Ovary (tissue), 10 donors: ENCODE measurements at places on chromosomes 7 and 10. TPM values are rescaled to one million over a fixed set of nuclear protein-coding genes. Genes with fewer than 3 reads are reported as not detected.
A peak's percentile ranks its signal among the peaks of the same experiment; 100 is the strongest.

- no peak overlapping the region for H3K4me3 ChIP-seq
- H3K27ac ChIP-seq, result no peak overlapping the region
- H3K27me3 ChIP-seq, result no peaks in the 10 kb centered on the region
- no peak for DNase-seq
- H3K4me1 ChIP-seq, result no peaks in the 10 kb centered on the region
- no peaks in the 10 kb centered on the region for H3K36me3 ChIP-seq
These were observed 61.4 kb upstream of the ADRB1 start for GRCh38 chr10:113982296-113982695.

DNA sequence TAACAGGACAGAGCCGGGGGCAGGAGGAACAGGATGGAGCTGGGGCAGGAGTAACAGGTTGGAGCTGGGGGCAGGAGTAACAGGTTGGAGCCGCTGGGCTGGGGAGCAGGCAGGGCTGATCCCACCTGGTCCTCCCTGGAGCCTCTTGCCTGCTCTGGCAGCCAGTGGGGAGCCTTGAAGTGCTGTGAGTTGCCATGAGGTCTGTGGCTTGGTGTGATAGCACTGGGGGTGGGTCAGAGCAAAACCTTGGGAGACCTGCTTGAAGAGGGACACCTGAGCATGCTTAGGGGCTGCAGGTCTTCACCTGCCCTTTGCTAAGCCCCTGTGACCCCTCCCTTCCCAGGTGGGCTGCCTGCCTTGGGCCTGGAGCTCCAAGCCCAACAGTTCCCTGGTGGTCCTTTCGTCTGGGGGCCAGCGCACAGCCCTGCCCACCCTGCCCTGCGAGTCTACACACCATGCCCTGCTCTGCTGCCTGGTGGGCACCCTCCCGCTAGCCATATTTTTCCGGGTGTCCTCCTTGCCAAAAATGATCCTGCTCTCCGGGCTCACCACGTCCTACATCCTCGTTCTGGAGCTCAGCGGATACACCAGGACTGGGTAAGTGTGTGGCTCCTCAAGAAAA lies 111.6 kb downstream of the ADCY1 start:
- no peak for DNase-seq
- no peaks in the 10 kb centered on the region for H3K36me3 ChIP-seq
- no peaks in the 10 kb centered on the region for H3K4me1 ChIP-seq
- no peak overlapping the region for H3K27ac ChIP-seq

DNA sequence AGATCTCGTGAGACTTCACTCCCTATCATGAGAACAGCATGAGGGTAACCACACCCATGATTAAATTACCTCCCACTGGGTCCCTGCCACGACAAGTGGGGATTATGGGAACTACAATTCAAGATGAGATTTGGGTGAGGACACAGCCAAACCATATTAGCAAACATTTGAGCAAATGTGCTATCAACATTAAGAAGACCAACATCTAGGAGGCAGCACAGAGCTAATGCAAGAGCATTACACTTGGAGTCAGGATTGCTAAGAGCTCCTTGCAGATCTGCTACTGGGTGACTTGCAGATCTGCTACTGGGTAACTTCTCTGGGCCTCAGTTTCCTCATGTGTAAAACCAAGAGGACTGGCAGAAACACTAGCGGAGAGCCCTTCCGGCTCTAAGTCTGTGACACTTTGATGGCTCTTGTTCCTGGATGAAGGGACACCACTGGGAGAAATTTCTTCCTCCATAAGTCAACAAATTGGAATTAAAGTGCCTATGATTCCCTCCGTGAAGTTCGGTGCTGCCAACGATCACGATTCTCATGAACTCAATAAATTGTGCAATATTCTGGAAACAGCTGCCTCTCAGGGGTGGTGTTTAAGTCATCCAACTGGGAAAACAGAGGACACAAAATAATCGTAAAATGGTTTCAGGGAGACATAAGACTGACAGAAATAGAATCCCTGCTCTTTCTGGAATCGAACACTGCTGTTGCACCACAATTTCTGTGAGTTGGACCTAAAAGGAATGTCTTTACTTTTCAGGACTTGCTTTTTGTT lies 115.8 kb upstream of the ITGB1 start:
- H3K4me3 ChIP-seq, result no peak overlapping the region
- H3K27me3 ChIP-seq, result no peaks in the 10 kb centered on the region
- no peaks in the 10 kb centered on the region for H3K36me3 ChIP-seq
- no peak for DNase-seq

DNA sequence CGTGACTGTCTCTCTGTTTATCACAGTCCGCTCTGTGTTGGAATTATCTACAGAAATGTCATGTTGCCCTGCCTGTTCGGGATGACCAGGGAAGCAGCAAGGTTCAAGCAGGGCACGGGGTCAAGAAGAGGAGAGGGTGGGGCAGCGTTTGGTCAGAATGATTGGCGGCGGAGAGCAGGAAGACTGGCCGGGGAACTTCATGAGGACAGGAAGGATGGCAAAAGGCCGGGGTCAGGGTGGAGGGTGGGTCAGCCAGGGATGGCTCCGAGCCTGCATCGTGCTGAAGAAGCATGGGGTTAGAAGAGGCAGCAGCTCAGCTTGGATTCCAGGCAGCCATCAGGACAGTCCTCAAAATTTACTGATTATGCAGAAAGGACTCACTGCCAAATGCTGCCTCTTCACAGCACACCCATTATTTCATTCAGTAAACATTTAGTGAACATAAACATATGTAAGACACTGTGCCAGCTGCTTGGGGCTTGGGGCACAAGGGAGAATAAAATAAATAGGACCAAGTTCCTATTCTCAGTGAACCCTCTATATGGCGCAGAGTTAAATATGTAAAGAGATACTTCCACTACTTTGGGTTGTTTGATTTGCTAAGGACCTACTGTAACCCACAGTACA lies 42.8 kb downstream of the WNT2 start:
- no peaks in the 10 kb centered on the region for H3K36me3 ChIP-seq
- no peaks in the 10 kb centered on the region for H3K27me3 ChIP-seq
- no peak for DNase-seq
- H3K4me1 ChIP-seq, result no peaks in the 10 kb centered on the region
- no peak overlapping the region for H3K4me3 ChIP-seq

DNA sequence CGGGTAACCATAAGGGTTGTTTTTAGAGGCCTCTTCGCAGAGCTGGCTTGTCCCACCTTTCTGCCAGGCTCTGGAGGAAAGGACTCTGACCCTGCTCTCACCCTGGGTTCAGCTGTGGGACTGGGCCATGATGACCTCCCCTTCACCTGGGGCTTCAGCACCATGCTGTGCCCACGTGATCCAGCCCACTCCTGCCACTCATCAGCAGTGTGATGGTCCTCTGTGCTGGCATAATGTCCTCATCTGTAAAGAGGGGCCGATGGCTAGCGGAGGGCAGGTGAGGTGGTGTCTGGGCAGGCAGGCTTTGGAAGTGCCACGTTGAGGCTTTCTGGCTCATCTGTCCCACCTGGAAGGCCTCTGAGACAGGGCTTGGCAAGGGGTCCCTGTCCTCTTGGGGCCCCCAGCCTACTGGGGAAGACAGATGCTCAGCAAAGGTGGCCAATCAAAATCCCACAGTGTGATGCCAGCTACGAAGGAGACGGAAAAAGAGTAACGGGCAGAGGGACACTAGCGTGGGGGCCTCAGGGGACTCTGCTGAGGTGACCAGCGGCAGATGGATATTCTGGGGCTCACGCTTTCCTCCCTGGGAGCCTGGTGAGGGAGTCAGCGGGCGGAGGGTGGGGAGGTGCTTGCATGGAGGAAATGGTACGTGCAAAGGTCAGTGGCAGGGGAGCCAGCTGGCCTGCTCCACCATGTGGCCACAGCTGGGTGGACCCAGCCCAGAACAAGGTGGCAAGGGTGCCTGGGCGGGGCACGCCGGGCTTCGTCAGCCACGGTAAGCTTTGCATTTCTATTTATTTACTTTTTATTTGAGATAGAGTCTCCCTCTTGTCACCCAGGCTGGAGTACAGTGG lies 5.4 kb downstream of the LRWD1 start:
- DNase-seq, result peak; percentile 8
- peaks cover 7% of the 10 kb centered on the region for H3K4me1 ChIP-seq
- no peaks in the 10 kb centered on the region for H3K36me3 ChIP-seq
- H3K27ac ChIP-seq, result no peak overlapping the region
- no peak overlapping the region for H3K4me3 ChIP-seq
- no peaks in the 10 kb centered on the region for H3K27me3 ChIP-seq

DNA sequence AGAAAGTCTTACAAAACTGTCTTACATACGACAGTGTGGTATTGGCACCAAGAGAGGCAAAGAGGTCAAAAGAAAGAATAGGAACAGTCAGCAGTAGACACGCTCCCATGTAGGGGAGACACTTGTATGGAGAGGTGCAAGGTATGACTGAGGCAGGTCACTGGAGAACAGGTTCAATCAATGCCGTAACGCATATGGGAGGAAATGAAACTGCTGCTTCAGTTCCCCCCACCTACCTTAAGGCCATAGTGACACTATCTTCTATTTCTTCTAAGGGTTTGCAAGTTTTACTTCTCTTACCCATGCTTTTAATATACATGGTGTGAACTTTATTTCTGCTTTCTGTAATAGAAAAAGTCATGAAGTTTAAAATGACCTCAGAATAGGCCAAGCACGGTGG lies 5.5 kb upstream of the PITRM1 start:
- no peak overlapping the region for H3K27ac ChIP-seq
- no peaks in the 10 kb centered on the region for H3K27me3 ChIP-seq
- DNase-seq, result no peak
- no peak overlapping the region for H3K4me3 ChIP-seq

DNA sequence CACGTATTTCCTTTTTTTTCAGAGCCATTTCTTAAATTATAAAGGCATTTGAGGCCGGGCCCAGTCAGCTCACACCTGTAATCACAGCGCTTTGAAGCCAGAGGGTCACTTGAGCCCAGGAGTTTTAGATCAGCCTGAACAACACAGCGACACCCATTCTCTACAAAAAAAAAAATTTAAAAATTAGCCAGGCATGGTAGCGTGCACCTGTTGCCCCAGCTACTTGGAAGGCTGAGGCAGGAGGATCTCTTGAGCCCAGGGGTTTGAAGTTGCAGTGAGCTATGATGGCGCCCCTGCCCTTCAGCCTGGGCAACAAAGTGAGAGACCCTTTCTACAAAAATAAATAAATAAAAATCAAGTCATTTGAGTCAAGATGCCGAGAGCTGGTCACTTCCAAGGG lies 3.0 kb downstream of the TMEM130 start:
- no peaks in the 10 kb centered on the region for H3K27me3 ChIP-seq
- no peaks in the 10 kb centered on the region for H3K36me3 ChIP-seq
- H3K4me3 ChIP-seq, result no peak overlapping the region
- no peaks in the 10 kb centered on the region for H3K4me1 ChIP-seq
- H3K27ac ChIP-seq, result no peak overlapping the region

DNA sequence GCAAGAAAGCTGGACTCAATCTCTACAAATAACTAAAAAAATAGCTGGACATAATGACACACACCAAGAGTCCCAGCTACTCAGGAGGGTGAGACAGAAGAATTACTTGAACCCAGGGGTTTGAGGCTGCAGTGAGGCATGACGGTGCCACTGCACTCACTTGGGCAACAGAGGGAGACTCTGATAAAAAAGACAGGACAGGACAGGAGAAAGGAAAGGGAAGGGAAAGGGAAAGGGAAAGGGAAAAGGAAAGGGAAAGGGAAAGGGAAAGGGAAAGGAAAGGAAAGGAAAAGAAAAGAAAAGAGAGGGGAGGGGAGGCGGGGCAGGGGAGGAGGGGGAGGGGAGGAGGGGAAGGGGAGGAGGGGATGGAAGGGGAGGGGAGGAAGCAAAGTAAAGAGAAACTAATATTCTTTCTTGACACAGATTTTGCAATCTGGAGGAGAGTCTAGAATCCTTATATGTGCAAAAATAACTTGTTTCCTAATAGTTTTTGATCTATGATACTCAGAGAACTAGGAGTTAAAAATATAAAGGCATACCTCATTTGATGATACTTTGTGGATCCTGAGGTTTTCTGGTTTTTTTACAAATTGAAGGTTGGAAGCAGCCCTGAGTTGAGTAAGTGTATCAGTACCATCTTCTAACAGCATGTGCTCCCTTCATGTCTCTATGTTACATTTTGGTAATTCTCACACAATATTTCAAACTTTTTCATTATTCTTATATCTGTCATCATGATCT lies 8.0 kb downstream of the SAR1A start:
- H3K4me1 ChIP-seq, result peaks cover 2% of the 10 kb centered on the region
- no peaks in the 10 kb centered on the region for H3K36me3 ChIP-seq
- no peak overlapping the region for H3K4me3 ChIP-seq
- no peaks in the 10 kb centered on the region for H3K27me3 ChIP-seq

DNA sequence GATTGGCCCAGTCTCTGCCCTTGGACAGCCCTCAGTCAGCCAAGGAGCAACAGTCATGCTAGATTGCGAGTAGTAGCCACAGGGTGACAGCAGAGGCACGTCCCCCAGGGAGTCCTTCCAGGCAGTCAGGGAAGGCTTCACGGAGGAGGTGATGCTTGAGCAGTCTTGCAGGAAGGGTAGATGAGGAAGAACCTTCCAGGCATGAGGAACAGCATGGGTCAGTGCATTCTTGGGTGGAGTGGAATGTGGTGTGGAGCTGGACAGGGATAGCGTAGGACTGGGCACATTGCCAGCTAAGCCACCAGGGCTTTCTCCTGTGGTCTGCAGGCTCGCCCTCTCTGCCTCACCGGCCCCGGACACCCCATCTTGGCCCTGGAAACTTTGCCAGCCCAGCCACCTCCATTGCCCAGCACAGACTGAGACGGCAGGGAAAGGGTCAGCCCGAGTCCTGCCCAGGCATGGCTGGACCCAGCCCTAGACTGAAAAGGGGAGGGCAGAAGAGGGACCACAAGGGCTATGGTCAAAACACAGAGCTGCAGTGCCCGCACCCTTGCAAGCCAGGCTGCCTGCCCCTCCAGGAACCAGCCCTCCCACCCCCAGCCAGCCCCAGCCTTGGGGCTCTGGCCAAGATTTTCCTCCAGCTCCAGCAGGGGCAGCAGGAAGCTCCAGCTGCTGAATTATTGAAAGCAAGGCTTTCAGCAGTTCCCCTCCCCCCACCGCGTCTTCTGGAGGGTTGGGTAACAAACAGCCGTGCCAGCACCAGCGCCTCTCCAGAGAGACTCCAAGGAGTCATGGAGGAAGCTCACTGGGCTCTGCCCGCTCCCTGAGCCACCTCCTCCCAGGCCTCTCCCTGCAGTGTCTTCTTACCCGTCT lies 18.7 kb downstream of the SRRM3 start:
- H3K27ac ChIP-seq, result no peak overlapping the region
- H3K4me3 ChIP-seq, result no peak overlapping the region
- DNase-seq, result peak; percentile 45

FXYD4 gene
- not detected for total RNA-seq

EVX1 gene
- not detected for total RNA-seq

NME8 gene
- total RNA-seq, result not detected
